HL-60 (cell line): ENCODE measurements at places on chromosomes 4 and X.

GRCh38 chr4:26557164-26557563, 26.7 kb upstream of the TBC1D19 start:
- no peak for DNase-seq

DNA sequence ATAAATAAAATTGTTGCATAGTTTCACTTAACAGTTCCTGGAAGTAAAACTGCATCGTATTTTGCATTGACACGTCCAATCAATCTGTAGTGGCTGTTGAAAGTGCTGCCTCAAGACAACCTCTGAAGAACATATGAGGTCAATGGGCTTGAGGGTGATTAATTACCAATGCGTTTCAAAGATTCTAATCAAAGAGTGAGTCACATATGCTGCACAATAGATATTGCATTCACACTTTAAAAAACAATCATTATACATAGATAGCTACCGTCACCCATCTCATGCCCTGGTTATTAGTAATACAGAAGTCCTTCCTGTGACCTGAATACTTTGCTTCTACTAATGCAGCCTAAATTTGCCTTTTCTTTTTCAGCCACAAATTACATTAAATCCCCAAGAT, 743.3 kb upstream of the SLIT2 start:
- no peak for DNase-seq

DNA sequence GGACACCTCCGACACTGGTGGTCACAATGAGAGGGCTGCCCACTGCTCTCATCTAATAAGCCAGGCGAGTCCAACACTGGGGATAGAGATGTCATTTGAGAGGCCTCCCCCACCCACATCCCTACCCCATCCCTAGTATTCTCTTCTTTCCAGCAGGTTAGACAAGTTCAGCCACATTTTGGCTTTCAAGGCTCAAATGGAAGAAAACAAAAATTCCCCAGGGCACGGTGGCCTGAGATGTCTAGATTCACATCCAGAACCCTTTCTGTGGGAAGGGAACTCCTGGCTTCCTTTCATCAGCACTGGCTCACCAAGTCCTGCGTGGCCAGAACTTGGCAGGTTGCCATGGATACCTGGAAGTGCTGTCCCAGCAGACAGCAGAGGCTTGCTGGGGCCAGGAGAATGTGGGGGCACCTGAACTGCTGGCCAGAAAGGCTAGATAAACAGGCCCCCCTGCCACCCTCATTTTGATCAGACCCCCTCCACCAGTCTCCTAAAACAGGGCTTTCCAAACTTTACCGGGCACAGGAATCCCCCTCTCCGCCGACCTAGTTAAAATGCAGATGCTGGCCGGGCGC, 1.3 kb upstream of the NYX start:
- no peak for DNase-seq

DNA sequence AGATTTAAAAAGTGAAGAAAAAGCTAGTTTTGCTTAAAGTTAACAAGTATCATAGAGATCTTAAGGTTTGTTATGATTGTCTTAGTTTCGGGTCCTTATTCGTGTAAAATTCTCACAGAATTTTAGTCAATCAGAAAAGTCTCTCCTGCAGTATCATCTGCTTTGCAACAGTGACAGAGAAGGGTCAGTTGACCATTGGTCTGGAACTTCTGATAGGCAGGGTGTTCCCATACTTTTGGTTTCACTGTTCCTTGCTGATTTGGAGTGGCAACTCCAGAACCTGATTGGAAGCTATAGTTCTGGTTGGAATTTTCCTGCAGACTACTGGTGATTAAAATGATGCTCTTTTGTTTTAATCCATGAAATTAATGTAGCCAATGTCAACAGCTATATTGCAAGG, 1.8 kb downstream of the IL15 start:
- no peak for DNase-seq

- no peak for DNase-seq
Observed at GRCh38 chr4:41360921-41361793, 104.4 kb downstream of the UCHL1 start.

DNA sequence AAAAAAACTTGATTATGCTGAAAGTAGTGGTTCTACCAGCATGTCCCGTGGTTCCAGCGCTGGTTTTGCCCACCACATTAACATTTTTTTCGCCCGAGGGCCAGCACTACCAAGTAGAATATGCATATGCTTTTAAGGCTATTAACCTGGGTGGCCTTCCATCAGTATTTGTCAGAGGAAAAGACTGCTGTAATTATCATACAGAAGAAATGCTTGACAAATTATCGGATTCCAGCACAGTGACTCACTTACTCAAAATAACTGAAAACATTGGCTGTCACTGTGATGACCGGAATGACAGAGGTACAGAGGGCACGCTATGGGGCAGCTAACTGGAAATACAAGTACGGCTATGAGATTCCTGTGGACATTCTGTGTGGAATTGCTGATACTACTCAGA, 34.6 kb downstream of the PRPS2 start:
- DNase-seq, result no peak

DNA sequence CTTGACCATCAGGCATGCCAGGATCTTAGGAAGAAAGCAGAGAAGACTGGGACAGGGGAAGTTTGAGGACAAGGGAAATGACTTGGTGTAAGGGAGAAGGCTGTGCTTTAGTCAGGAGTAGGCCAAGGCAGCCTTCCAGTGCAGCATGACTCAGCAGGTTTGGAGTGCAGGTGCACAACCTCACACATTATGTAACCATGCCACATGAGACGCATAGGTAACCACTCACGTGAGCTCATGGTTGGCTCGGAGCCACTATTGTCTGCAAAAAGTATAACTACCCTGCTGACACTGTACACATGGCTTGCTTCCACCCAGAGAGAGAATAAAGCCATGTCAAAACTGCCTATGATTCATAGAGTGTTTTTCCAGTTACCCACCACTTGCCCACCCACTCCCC, 715.9 kb downstream of the SMARCA1 start:
- DNase-seq, result no peak

GRCh38 chrX:66638591-66639500, at the start of gene EDA2R:
EDA2R (minus strand) TSS chrX:66639078; CDS start chrX:66616020, 23,058 bp downstream.
- no peak for DNase-seq

GRCh38 chr4:133151341-133151690, 2.2 kb downstream of the PCDH10 start:
- no peak for DNase-seq

DNA sequence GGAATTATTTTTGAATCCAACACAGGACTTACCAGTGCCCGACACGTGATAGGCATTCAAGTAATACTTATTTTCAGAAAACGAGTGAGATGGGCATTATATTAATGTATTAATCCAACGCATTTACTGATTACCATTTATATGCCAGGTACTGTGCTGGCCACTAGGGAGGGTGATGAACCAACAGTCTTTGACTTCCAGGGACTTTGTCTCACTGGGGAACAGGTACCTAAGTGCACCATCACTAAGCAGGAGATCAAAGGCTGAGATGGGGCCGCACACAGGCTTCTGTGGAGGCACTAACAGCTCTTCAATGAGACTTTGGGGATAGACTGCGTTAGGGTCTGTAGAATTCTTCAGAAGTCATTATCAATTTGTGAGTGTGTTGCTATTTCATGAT, 5.7 kb upstream of the TADA2B start:
- no peak for DNase-seq

- no peak for DNase-seq
Observed at GRCh38 chrX:103839404-103839803, 7.3 kb upstream of the RAB9B start.

- DNase-seq, result no peak
Observed at GRCh38 chr4:8770518-8771257, 101.0 kb downstream of the HMX1 start.

DNA sequence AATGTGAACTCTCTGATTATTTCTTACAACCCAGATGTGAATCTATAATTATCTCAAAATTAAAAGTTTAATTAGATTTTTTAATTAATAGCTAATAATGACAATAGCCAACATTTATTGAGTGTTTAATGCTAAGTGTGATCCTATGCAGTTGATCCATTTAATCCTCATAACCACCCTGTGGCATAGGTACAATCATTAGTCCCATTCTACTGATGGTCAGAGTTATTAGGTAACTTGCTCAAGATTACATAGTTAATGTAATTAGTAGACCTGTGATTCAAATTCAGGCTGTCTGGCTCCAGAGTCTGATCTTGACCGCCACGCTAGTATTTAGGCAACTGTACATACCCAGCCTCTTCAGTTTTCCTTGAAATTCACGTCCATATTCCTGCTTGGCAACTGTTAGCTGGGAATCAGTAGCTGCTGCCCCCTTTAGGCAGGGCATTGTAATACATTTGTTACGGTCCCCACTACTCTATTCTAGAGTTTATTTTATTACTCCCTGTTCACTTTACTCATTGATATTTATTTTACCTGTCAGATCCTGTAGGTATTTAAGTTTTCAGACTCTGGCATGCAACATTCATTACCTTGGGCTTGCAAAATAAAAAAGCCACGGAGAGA, 20.6 kb upstream of the TEC start:
- DNase-seq, result no peak

GRCh38 chr4:78186597-78187543, 129.7 kb downstream of the FRAS1 start:
- DNase-seq, result no peak

GRCh38 chr4:94570558-94570957, 118.8 kb downstream of the PDLIM5 start:
- DNase-seq, result no peak

GRCh38 chr4:41069257-41069656, 145.1 kb downstream of the APBB2 start:
- no peak for DNase-seq

DNA sequence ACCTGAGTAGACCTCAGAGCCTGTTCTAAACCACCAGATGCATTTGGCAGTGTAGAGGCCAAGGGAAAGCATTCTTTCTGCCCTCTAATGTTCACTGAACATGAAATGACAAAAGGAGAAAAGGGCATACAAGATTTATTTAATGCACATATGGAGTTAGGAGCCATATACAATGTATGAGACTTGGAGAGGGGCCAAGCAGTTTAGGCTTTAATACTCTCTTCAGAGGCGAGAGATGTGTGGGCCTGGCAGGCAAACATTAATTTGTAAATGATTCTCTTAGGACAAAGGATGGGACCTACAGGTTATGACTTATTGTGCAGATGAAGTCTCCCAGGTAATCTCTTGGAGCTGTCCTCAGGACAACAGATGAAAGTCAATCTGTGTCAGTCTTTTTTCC, 631.9 kb downstream of the ADGRL3 start:
- no peak for DNase-seq

GRCh38 chr4:139319571-139319970, 17.3 kb upstream of the NDUFC1 start:
- DNase-seq, result no peak

DNA sequence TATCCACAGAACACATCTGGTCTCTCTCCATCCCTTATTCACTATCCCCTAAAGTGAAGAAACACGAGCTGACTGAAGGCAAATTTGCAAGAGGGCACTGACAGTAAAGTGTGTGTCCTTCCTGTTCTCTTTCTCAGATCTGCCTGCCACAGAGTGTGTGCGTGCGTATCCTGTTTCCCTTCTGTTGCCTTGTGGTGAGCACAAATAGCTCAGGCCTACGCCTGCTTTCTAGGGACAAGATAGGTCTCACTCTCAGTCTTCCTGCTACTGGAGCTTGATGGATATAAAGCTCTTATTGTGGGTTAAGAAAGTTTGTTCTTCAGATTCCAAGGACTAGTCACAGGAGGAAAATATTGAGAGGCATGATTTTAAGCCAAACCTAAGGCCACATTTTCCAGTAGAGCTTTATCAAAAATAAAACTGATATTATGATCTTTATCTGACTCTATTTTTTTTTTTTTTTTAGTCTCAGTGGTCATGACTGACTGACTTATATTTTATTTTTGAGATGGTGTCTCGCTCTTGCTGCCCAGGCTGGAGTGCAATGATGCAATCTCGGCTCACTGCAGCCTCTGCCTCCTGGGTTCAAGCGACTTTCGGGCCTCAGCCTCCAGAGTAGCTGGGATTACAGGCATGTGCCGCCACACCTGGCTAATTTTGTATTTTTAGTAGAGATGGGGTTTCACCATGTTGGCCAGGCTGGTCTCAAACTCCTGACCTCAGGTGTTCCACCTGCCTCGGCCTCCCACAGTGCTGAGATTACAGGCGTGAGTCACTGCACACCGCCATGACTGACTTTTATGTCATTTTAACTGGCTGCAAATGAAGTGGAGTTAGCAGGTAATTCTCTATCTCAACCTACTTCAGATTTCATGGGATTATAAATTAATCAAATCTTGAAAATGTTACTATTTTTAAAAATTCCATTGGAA, 140.3 kb upstream of the SH3RF1 start:
- peak; percentile 45 for DNase-seq

DNA sequence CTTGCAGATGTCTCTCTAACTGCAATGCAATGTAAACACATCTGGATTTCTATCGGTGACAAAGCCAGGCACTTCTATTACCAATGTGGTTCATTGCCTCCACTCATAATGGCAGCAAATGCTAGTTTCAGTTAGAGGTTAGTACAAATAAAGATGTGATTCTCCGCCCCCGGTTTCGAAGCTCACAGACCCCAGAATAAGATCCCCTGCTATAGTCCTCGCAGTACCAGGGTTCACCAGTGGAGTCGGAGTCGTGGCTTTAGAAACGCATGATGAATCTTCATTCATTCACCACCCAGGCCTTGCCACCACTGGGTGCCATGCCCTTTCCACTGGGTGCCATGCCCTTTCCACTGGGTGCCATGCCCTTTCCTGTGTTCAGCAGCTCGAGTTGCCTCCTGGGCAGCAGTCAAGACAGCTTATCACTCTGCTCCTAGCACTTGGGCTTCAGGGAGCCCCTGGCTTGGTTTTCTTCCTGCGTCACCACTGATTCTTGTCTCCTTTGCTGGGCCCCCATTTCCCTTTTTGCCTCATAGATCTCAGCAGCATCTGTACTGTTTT, 3.5 kb upstream of the NAA10 start:
- DNase-seq, result no peak

DNA sequence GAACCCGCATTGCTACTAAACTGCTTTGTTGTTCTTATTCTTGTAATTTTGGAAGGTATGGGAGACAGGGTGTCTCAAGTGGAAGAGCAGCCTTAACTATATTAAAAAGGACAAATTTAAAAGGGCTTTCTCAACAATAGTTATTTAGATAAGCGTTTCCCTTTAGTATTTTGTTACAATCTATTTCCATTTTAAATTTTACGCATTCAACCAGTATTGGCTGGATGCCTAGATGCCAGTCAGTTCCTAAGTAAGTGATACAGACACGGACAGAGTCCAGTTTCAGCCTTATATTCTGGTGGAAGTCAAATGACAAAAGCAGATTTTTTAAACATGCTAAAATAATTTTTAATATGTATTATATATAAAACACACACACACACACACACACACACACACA, 28.3 kb downstream of the FAT1 start:
- no peak for DNase-seq

- DNase-seq, result no peak
Observed at GRCh38 chr4:125045311-125045710, 269.4 kb upstream of the FAT4 start.

- DNase-seq, result no peak
Observed at GRCh38 chr4:139584784-139585183, 28.8 kb upstream of the SETD7 start.

- DNase-seq, result no peak
Observed at GRCh38 chr4:15186149-15186548, 183.9 kb downstream of the CPEB2 start.

DNA sequence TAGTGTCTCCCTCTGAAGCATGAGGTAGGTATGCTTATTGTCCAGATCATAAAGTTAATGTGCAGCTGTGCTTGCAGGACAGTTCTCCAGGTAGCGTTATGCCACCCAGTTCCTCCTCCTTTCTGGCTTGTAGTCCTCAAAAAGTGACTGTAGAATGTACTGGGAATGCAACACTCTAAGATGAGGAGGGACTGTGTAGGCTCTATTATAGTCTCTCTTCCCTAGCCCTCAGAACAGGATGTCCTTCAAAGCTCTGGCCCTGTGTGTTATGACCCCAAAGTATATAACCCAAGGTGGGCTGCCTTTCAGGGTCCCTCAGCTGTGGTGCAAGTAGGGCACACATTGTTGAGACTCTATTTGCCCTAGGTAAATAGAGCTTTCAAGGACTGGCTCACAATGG, 20.8 kb upstream of the MANBA start:
- DNase-seq, result no peak
